ENCODE measurements at places on chromosomes 5 and 9.

DNA sequence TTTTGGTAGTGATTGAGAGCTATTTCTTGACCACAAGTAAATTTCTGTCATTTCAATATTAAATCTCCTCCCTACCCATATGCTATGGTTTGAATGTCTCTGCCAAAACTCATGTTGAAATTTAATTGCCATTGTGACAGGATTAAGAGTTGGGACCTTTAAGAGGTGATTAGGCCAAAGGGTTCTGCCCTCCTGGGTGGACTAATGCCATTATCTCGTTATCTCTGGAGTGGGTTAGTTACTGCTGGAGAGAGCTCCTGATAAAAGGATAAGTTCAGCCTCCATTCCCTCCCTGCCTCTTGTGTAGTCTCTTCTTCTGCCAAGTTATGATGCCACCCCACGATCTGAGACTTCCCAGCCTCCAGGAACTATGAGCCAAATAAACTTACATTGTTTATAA, 3.6 kb upstream of the DRD1 start:
- DNase-seq, result no peak

- DNase-seq, result no peak
These were observed 12.1 kb downstream of the ZFAND5 start for GRCh38 chr9:72352911-72353388.

GRCh38 chr9:127806871-127807270, 4.2 kb downstream of the FPGS start:
- no peak for DNase-seq

GRCh38 chr9:111020594-111020993, 17.7 kb downstream of the LPAR1 start:
- no peak for DNase-seq

DNA sequence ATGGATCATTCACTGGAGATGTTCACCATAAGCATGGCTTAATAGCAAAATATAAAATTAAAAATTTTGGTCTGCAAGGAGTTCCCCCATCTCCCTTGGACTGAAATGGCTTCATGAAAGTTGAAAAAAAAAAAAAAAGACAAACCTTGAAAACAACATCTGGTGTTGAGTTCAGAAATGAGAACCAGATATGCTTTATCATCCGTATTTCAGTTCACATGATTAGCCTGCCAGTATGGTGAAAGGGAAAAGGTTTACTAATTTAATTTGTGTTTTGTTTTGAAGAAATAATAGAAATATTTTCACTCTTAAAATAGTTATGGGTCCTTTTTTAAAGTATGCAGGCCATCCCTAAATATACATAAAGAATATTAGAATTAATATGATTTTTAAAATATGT, 67.8 kb downstream of the TMEM167A start:
- no peak for DNase-seq

DNA sequence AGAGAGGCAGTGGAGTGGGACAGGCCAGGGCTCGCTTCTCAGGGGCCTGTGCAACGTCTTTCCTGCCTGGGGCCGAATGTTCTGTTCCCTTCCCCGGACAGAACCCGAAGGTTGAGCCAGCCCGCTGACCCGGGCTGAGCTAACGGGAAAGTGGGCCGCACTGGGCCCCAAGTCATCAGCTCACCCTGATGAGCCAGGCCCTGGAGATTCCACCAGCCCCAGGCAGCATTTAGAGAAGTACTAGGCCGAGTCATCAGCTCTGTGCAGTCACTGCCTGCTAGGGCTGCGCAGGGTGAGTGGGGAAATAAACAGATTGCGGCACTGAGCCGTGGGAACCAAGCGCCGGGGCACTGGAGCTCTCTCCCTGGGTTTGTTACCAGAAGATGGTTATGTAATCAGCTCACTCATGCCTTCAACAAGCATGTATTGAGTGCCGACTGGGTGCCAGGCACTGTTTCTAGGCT, 29.1 kb upstream of the DUSP1 start:
- no peak for DNase-seq

DNA sequence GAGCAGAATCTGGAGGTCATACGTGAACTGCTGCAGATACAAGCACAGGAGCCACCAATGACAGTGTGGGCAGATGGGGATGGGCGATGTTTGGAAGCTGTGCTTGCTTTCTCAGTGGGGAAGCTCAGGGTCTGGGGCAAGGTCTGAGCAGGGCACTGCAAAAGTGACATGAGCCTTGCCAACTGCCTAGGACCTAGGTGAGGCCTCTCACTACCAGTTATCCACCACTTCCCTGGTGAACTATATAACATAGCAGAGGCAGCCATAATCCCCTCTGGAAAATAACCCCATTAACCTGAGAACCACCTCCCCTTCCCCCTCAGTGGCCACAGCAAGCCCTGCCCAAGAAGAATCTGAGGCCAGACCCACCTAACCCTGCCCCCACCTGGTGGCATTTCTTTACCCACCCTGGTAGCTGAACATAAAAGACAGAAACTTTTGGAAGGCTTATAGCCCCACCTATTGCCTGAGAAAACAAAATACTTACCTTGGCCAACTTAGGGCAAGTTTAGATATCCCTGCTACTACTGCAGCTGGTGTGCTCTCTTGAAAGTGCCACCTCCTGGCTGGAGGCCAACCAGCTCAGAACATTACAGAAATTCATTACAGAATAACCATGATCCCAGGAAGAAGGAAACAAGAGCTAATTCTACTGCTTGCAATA, 18.8 kb upstream of the SPEF2 start:
- no peak for DNase-seq

GRCh38 chr5:13378091-13378490, 566.4 kb downstream of the DNAH5 start:
- DNase-seq, result no peak

- no peak for DNase-seq
These were observed 96.5 kb downstream of the TLE1 start for GRCh38 chr9:81592887-81593266.

DNA sequence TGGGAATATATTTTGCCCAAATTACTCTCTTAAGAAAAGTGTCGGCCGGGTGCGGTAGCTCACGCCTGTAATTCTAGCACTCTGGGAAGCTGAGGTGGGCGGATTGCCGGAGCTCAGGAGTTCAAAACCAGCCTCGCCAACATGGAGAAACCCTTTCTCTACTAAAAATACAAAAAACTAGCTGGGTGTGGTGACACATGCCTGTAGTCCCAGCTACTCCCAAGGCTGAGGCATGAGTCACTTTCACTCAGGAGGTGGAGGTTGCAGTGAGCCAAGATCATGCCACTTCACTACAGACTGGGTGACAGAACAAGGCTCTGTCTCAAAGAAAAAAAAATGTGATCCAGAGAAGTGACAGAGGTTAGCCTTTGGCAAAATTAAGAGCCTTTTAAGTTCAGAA, 26.4 kb upstream of the TMEM171 start:
- DNase-seq, result no peak

- no peak for DNase-seq
These were observed 45.6 kb upstream of the SLC25A51 start for GRCh38 chr9:37949576-37949975.

DNA sequence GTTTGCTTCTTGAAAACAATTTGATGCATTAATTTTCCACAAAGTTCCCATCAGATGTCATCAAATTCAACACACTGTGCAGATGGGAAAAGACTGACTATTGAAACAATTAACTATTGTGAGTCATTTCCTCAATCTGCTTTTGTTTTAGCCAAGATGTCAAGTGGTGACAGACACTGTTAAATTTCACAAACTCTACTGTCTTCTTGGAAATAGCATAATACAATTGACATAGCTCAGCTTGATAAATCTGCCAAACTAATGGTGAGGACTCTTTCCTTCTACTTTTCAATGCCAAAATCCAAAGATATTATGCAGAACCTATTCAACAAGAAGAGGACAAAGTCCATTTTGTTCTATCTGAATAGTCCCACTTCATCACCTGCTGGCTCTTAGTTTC, 242.3 kb downstream of the CAAP1 start:
- DNase-seq, result no peak

GRCh38 chr9:26786564-26786963, 106.0 kb downstream of the CAAP1 start:
- no peak for DNase-seq

DNA sequence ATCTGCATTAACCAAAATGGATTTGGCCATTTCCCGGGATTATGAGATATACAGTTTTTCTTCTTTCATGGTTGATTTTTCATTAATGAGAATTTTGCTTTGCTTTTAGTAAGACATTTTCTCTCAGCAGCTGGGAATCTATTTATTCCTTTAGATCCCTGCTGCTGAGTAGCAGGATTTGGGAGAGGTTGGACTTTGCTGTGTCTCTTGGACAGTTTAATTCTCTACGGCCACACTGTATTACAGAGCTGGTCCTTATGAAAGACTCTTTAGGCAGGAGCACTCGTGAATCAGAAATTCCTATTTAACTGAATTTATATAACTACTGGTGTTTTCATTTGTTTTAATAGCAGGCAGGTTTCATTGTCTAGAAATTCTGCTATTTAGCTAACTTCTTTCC, 1.6 kb downstream of the UNC13B start:
- DNase-seq, result no peak

- no peak for DNase-seq
These were observed 50.7 kb upstream of the SHB start for GRCh38 chr9:38119560-38120236.

GRCh38 chr5:170865622-170866021, 3.8 kb downstream of the RANBP17 start:
- no peak for DNase-seq

DNA sequence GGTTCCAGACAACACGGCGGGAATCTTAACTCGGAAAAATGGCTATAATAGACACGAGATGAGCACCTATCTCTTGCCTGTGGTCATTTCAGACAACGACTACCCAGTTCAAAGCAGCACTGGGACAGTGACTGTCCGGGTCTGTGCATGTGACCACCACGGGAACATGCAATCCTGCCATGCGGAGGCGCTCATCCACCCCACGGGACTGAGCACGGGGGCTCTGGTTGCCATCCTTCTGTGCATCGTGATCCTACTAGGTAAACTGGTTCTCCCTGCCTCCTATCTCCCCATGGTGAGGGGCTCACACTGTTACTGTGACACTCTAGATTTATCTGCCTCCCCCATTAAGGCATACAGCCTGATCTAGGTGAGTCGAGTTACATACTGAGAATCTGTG, 124.2 kb downstream of the CDH6 start:
- DNase-seq, result no peak

- no peak for DNase-seq
These were observed 4.3 kb downstream of the SPATA31E1 start for GRCh38 chr9:87886933-87887505.

DNA sequence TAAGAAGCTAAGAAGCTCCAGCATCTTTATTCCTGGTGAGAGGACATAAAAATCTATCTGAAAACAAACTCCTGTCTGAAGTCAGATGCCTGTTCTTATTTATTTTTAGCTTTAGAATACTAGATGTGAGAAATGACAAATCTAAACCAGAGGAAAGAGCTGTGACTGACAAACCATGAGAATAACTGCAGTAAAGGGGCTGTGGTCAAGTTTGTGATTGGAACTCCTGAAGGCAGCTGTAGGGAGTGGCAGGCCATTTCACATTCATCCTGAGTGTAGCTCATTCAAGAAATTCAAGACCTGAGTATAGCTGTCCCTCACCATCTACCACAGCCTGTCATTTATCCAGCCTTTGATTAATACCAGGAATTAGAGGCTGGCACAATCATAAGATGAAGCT, 718.8 kb downstream of the BRINP1 start:
- DNase-seq, result no peak

DNA sequence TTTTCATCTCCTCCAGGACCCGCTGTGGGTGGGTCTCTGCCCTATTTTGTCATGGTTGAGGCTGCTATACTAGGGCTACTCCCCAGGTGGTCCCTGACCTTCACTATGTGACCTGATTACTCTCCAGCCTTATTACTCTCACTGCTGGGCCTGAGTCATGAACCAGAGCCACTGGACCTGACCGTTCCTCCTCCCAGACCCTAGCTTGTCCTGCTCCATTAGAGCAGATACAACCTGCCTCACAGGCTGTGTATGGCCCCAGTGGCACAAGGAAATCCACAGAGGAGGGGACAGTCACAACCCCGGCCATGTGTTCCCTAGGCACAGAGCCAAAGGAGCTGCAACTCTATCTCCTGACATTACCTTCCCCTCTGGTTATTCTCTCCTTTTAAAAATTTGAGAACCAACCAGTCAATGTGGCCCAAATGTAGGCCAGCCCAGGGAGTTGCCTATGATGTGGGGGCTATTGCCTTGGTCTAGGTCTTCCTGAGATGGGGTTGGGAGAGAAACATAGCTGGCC, 96.0 kb upstream of the FSTL4 start:
- no peak for DNase-seq

DNA sequence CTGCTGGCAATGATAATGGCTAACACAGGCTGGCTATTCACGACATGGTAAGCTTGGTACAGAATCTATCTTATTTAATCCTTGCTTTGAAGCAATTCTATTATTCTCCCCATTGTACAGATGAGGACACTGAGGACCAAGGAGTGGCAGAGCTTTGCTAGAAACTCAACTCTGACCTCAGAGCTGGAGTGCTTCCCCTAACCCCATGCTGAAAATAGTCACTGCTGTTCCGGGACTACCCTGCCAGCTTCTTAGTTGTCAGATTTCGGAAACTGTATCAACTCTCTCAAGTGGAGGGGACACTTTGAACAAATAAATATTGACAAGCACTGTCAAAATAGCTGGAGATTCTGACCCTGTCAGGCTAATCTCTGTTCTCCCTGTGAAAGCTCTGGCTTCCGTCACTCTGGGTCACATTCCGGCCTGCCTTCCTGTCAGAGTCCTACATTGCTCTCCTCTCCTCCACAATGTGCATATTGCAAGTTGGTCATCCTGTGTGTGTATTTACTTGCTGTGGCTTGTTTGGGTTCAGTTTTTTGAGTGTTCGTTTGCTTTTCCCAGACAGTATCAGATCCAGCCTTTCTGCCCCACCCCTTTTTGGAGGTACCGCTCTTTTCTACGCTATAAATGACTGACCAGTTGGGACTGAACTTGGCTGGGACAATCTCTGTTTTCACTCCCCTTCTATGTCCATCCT, 134.3 kb upstream of the MAP1B start:
- DNase-seq, result no peak

DNA sequence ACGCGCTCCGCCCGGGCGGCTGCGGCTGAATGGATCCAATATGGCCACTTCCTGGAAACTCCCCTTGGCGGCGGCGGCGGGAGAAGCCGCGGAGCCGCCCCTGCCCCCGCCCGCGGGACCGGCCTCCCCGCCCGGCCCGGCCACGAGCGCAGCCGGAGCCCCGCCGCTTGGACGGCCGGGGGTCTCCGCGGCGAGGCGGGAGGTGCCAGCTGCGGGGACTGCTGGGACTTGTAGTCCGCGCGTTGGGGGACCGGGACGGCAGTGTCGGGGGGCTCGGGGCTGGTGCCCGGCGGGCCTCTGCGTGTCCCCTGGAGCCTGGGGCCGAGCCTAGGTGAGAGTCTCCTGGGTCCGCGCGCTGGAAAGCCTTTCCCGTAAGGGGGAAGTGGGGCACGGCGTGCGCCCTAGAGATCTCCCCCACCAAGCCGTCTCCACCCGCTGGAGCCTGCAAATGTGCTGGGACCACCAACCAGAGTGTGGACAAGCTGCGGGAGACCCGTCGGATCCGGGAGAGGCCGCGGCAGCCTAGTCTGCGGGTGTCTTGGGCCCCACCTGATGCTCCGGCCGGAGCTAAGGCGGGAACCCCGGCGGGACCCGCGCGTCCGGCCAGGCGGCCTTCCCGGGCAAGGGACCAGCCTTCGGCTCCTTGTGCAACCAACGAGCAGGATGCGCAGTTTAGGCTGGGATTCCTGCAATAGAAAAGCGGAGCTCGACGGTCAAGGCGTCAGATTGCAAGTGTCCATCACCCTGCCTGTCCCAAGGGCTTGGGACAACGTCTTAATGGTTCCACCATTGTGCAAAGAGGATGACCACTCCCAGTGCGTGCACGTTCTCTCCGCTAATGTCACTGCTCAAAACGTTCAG, at the start of gene SEPTIN8:
Gene SEPTIN8 (minus strand): TSS at position 31 of the 861 bp plus-strand sequence. CDS start 102 bp downstream, outside the sequence.
- no peak for DNase-seq

- no peak for DNase-seq
These were observed 389.0 kb upstream of the BRINP1 start for GRCh38 chr9:119758241-119758640.

All from stimulated activated CD8-positive, alpha-beta memory T cell treated with anti-CD3 and anti-CD28 coated beads, Interleukin-7, amount 100 ng/mL, for 1 hour (primary cell).